ENCODE measurements at places on chromosomes 7 and 10.

GRCh38 chr7:102833343-102833742 is 79.5 kb upstream of the LRRC17 start:
- DNase-seq, result no peak

GRCh38 chr7:12729112-12729511 is 41.7 kb downstream of the ARL4A start:
- DNase-seq, result no peak

- no peak for DNase-seq
Observed at GRCh38 chr7:44646921-44647636, 40.7 kb downstream of the OGDH start.

DNA sequence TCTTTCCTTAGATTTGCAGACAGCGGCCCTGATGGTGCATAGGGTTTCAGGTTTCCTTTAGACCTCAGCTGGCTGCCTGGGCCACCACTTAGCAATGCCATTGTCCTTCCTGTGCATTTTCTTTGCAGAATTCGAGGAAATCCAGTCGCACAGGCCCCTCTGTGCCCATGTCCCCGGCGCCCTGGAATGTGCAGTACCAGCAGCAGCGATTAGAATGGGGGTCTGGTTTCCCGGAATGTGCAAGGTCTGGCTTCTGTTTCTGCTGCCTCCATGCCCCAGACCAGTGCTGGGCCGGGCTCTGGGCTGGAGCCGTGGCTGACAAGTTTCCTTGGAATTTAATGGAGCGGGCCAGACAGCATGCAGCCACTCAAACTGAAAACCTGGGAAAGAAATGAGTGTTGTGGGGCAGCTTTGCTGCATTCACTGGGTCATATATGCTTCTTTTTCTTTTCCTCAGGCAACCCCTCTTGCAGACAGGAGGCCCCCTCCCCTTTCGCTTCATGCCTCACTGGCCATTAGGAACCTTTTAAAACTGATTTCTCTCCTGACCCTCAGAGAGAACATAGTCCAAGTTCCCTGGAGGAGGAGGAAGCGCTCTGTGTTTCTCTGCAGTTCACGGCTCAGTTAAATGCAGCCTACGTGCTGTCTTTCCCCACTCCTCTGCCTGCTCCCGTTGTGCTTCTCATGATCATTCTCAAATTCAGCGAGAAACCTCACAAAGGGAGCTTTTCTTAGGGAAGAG is 14.4 kb downstream of the HTRA1 start:
- DNase-seq, result no peak

GRCh38 chr7:111783854-111784253 is 221.6 kb upstream of the IMMP2L start:
- DNase-seq, result no peak

DNA sequence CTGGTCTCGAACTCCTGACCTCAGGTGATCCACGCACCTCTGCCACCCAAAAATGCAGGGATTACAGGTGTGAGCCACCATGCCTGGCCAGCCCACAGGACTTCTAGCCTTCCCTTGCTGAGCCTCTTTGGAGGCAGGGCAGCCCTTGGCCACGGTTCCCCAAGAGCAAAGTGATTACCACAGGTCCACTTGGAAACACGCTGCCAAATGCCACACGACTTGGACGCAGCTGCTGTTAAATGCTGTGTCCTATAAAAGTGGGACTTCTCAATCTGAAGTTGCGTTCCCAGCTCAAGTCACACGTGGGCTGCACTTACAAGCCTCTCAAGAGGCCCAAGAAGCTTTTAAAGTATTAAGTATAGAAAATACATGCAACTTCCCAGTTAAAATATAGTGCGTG is 30.1 kb downstream of the CTBP2 start:
- DNase-seq, result no peak

- no peak for DNase-seq
Observed at GRCh38 chr7:76009672-76010600, 15.5 kb upstream of the TMEM120A start.

GRCh38 chr10:82211346-82211745 is 336.4 kb downstream of the NRG3 start:
- no peak for DNase-seq

DNA sequence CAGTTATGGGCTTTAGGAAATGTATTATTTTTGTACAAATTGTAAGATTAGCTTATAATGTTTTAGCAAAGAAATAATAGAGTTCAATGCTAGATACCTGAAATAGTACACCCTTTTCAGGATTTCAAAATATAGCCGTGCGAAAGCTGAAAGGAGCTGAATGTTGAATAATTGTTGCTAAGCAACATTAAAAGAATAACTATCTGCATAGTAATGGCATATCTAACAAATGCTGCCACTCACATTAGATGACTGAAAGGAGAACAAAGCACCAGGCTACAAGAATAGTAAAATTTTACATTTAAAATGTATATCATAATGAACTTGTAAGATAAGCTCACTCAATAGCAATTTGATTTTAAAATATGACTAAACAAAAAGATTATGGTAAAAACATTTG is 82.5 kb downstream of the SDHAF3 start:
- DNase-seq, result no peak

DNA sequence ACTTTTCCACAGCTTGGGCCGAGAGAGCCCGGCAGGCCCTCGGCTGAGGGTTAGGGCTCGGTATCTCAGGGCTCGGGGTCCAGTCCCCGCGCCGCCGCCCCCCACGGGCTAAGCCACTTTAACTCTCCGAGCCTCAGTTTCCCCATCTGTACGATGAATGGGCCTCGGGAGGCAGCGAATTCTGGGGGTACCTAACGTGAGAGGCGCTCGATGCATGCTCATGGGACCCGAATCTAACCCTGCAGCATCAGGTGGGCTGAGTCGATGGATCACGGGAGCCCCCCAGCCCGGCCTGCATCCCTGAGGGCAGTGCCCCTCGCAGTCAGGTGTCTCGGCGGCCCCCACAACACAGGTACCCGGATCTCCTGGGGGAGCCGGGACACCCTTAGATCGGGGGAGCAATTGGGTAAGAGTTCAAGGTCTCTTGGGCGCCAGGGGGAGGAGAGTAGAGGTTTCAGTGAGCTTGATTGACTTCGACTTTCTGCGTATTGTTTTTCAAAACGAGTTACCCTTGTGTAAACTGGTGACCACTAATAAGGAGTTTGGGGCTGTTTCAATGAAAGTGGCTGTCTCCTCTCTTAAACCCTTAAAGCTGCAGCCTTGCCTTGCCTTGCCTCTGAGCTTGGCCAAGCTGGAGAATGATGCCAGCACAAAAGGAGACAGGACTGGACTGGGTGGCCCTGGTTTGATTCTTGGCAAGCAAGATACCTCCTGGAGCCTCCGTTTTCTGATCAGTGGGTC is 631 bp downstream of the POR start:
- peak; percentile 20 for DNase-seq

GRCh38 chr7:42236976-42237810 is at the start of gene GLI3:
Gene GLI3 (minus strand): TSS chr7:42237209. CDS start chr7:42223253, 13,956 bp downstream.
- no peak for DNase-seq

DNA sequence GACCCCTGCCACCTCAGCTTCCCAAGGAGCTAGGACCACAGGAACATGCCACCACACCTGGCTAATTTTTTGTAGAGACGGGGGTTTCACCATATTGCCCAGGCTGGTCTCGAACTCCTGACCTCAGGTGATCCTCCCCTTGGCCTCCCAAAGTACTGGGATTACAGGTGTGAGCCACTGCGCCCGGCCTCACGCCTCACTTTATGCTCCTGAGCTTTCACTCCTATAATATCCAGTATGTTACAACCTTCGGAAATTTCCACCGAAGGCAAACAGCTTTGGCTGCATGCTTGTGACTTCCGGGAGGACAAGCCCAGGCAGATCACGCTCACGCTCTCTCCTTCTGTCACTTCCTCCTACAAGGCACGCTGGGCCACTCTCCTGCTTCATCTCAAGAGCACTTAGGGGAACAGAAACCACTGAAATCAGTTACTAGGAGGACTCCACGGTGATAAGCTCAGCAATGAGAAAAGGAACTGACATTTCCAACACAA is 4.4 kb upstream of the MAD1L1 start:
- no peak for DNase-seq

DNA sequence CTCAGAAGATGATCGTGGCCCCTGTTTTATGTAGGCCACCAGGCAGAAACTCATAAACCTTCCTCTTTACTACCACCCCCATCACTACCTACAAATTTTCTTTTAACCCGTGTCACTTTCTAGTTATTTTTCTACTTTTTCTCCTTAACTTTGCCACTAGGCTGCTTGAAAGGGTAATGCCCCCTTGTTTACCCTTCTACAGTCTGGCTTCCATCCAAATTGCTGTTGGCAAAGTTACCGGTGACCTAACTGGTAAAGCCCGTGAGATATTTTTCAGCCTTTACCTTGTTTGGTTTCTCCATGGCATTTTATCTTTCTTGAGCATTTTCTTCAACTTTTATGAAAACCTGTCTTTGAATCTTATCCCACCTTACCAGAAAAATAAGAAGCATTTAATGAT is 153.0 kb downstream of the WNT2 start:
- no peak for DNase-seq

DNA sequence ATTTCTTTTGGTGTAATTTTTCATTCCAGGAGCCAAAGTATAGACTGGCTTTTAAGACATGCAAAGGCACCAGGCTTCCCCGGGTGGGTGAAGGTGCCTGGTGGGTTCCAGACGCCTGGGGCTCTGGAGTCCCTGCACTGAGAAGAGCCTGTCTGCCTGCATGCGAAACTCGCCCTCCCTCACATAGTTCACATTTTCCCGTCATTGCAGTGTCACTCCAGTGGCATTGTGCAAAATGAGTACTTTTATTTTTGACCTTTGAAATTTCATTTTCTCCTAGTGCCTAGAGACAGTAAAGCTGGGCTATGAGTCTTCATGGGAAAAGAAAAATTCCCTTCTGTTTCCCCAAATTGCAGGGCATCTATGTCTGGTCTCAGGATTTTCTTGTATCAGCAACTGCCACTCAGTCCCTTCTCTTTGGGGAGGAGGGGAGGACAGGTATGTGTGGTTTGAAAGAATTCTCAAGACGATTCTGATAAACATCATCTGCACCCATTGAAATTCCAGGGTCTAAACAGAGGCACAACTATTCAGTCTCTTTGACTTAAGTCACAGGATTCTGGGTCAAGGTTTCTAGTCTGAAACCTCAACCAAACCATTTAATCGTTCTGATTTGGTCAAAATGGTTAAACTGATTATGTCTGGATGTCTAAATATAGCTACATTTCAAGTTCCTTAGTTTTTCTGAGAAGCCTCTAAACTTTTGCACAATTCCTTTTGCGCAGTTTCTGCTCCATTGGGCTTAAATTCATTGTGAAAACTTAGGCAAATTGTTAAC is 107.8 kb downstream of the CYP26A1 start:
- DNase-seq, result no peak

DNA sequence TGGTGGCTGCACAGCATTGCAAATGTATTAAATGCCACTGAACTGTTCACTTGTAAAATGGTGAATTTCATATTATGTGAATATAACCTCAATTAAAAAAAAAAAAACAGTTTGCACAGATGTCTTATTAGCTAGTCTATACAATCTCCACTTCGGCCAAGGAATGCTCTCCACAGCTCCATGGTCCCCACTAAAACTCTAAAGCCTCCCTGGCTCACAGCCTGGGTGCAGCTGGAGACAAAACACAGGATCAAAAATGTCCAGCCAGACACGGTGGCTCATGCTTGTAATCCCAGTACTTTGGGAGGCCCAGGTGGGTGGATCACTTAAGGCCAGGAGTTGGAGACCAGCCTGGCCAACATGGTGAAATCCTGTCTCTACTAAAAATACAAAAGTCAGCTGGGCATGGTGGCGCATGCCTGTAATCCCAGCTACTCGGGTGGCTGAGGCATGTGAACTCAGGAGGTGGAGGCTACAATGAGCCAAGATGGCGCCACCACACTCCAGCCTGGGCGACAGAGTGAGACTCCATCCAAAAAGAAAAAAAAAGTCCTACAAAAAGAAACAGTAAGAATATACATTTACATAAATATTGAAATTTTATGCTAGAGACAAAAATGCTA is 66.0 kb downstream of the SRPK2 start:
- DNase-seq, result no peak

- DNase-seq, result no peak
Observed at GRCh38 chr7:40230101-40230500, 95.3 kb downstream of the SUGCT start.

DNA sequence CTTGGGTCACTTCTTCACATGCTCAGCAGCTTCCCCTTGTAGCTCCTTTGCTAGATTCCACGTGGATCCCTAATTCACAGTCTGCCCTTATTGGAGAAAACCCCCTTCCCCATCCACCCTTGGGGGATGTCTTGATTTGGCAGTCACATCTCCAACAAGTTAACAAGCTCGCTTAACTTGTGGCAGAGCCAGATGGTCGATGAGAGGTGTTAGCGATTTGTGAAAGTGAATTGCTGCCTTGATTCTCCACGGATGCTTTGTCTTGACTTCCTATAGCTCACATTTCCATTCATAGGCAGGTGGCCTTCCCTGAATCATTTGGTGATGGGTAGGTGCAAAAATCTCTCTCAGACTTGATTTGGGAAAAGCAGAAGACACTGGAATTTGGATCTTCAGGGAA is 387.9 kb downstream of the TCERG1L start:
- DNase-seq, result no peak

DNA sequence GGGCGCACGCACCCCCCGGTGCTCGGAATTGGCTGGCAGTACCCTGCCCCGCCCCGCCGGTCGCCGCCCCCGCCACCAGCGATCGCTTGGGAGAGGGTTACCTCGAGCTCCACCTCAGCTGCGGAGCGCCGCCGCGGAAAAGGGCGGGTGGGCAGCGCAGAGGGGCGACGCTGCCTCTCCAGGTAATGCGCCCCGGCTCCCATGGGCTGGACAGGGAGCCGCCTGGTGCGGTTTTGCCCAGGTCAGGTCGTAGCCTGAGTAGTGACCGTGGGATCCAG is 1.3 kb downstream of the PFKFB3 start:
- DNase-seq, result peak; percentile 13

DNA sequence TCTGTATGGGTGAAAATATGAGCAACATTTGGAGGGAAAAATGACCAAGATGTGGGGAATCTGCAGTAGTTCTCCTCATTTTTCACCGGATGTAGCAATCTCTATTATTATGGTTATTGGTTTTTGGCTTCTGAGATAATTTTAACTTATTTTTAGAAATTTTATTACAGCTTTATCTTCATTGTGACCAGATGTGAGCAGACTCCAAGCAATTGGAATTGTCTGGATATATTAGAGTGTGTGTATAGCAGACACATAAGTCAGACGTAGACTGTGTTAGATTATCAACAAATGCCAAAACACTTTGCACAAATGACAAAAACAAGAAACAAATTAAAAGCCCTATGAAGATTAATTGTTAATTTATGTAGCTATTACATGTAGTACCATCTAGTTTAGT is 249.1 kb downstream of the DNAJB9 start:
- DNase-seq, result no peak

GRCh38 chr10:103793429-103793828 is 61.9 kb downstream of the SH3PXD2A start:
- no peak for DNase-seq

GRCh38 chr7:143147070-143147469 is 15.2 kb downstream of the PIP start:
- no peak for DNase-seq

- DNase-seq, result no peak
Observed at GRCh38 chr7:106279425-106280197, 5.2 kb downstream of the NAMPT start.

- no peak for DNase-seq
Observed at GRCh38 chr10:69479240-69480067, 28.2 kb downstream of the TSPAN15 start.

GRCh38 chr7:51459809-51460208 is 143.2 kb upstream of the COBL start:
- DNase-seq, result no peak

Data from effector CD8-positive, alpha-beta T cell (primary cell).